HS-5 (cell line): ENCODE measurements at places on chromosomes 16 and 17.
A peak's percentile ranks its signal among the peaks of the same experiment; 100 is the strongest.

GRCh38 chr16:11107780-11108465, 148.1 kb downstream of the SOCS1 start:
- DNase-seq: no peak

DNA sequence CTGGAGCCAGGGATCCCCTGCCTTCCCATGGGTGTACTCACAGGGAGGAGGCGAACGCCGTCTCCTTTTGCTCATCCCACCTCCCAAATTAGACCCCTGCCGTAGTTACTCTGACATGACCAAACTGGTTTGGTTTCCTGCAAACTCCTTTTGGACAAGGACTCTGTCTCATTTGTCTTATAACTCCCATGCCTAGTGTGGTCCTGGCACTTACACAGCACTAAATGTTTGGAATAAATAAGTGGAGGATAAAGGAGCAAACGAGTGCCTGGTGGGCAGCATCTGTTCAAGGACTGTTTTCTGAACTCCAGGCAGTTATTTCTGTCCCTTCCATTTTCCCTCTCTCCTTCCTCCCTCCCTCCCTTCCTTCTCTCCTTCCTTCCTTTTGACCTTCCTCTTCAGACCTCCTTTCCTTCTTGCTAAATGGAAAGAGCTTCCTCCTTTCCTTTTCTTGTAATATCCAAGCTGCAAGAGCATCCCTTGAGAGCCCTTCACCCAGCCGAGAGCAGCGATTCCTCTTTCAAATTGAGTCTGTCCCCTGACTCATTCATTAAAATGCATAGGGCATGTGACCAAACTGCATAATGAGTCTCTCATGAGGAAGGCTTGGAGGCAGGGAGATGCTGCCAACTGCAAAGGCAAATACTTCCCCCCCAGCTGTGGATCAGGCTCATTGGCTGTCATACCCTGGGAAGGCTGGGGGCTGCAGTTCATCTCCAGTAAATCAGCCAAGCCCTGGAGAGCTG, 36.8 kb downstream of the CHD9 start:
- DNase-seq: peak; percentile 43

DNA sequence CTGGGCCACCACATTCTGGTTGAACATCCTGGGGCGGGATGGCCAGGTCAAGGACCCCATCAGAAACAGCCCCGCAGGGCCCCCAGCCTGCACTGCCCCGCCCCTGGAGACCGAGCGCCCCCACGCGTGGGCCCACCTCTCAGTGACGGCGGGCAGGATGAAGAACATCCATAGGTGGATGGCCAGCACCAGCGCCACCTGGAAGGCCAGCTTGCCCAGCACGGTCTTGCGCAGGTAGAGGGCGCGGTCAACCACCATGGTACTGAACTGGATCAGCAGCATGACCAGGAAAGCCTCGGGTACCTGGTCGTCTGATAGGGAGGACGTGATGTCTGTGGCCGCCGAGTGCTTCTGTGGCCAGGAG, 13.6 kb downstream of the CTU2 start:
- DNase-seq: no peak

GRCh38 chr16:66161269-66161668, 205.2 kb upstream of the CDH5 start:
- DNase-seq: no peak
